GM13977 (cell line): ENCODE measurements at places on chromosomes 5 and 9.

DNA sequence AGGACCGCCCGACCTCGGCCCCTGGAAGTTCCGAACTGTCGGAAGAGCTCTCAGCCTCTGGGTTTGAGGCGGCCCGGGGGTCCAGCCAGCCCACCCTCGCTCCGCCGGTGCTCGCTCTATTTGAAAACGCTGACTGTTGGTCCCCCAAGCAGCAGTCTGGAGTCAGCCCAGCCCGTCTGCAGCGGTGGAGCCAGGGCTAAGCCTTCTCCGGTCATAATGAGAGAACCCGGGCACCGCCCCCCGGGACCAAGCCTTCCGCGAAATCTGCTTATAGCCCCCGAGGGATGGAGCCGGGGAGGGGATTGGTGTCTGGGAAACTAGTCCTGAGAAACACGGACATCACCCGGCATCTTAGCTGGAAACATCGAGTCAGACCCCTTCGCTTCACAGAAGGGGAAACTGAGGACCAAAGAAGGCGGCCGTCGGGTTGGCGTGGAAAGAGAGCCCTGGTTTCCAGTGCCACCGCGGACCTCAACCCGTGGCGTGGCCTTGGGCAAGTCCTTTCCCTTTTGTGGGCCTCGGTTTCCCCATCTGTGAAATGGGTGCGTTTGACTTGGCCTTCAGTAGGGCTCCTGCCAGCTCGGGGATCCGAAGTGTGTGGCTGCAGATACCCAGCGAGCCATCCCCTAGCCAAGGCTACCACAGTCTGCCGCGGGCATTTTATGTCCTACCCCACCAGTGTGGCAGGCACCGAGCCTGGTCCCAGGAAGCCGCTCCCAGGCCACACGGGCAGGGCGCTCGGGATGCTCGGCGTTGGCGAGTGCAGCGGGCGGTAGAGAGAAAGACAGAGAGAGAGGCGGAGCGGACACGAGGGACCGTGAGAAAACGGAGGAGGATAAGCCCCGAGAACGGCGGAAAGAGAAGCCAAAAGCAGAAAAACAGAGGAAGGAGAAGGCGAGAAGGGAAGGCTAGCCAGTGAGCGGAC lies 857 bp downstream of the ADAM19 start:
- DNase-seq = peak; percentile 43

DNA sequence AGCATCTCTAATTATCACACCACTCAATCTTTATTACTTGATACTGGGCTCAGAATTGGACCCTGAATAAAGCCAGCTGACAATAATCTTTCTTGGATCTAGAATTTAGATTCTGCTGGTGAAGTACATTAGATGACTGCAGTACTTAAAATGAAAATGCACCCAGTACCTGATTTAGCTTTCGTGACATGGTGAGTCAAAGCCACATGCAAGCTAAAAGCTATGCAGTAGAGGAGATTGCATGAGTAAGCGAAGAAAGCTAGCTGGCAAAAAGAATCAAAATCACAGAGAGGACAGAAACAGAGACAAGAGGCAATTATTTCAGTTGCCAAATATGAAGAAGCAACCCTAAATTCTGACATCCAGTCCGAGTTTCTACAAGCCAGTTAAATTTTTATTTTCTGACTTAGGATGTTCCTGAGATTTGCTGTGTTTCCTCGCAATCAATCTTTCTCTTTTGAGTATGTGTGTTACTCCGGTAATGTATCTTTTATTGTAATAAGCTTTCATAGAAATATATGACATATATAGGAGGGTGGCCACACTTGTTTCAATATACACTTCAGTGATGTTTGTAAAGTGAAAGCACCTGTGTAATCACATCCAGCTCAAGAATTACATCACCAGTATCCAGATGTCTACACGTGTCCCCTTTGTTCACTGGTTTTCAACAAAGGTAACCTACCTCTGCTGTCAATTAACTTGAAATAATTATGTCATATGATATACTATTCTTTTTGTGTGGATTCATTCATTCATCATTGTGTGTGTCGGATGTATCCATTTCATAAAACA lies 101.7 kb downstream of the CDH18 start:
- DNase-seq = no peak

DNA sequence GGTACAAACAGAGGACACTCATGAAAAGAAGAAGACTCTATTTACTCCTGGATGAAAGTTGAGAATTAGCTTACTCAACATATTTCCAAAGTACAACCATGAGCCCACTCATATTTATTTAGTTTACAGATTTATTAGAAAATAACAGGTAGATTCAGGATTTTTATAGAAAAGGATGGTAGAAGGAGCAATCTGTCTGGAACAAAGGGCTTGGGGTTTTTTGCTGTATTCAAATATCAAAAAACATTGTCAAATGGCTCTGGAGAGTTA lies 7.0 kb upstream of the ERAP2 start:
- no peak for DNase-seq

DNA sequence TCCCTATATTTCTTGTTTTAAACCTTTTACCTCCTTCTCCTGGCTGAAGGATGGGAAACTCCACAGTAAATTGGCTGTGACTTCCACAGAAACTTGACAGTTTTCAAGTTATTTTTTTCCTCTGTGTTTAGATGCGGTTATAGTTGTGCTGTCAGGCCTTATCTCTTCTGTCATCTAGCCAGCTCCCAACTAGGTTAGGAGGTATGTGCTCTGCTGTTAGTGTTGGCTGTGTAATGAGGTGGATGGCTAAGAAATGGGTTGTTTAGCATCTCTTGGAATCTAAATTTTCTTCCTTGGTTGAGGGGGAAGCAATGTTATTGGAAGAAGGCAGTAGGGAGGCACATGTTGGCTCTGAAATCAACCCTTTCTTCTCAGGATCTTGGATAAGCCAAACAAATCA lies 149.9 kb upstream of the RUSC2 start:
- no peak for DNase-seq

- no peak for DNase-seq
Observed at GRCh38 chr5:71907608-71908145, 188.6 kb downstream of the CARTPT start.

GRCh38 chr9:20041697-20042081 lies 252.9 kb upstream of the SLC24A2 start:
- no peak for DNase-seq

- DNase-seq = peak; percentile 37
Observed at GRCh38 chr9:120985819-120986222, 59.2 kb upstream of the TRAF1 start.

DNA sequence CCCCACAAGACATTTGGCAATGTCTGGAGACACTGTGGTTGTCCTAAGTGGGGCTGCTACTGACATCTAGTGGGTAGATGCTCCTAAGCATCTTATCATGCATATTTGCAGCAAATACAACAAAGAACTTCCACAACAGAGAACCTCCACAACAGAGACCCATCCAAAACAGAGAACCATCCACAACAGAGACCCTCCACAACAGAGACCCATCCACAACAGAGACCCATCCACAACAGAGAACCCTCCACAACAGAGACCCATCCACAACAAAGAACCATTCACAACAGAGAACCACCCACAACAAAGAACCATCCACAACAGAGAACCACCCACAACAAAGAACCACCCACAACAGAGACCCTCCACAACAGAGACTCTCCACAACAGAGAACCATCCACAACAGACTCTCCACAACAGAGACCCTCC lies 32.8 kb downstream of the ARPC5L start:
- DNase-seq = no peak

- no peak for DNase-seq
Observed at GRCh38 chr5:98773214-98773463, 324 bp upstream of the RGMB start.

- no peak for DNase-seq
Observed at GRCh38 chr9:7265181-7265580, 507.4 kb downstream of the KDM4C start.

DNA sequence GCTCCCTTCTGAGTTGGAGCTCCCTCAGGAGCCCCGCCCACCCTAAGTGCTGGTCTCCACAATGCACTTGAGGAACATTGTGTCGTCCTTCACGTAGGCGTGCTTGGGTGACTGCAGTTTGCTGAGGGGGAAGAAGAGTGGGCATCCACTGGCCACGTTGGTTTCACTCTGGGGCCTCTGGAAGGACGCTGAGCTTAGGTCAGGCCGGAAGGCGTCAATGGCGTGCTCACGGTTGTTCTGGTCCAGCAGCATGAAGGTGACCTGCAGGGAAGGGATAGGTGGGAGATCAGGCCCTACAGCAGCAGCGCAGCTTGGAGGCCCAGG lies 21.7 kb downstream of the TRAF1 start:
- no peak for DNase-seq

DNA sequence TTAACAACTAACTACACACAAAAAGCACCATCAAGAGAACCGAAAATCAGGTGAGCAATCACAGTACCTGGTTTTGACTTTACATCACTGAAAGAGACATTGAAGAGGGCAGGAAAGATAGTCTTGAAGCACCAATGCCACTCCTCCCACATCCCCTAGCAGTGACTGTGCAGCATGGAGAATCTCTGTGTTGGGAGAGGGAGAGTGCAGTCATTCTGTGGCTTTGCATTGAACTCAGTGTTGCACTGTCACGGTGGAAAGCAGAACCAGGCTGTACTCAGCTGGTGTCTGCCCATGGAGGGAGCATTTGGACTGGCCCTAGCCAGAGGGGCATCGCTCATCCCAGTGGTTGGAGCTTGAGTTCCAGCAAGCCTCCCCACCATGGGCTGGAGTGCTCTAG lies 40.4 kb downstream of the C5 start:
- DNase-seq = no peak
